Mesothelial cell of epicardium (in vitro differentiated cells): ENCODE measurements at places on chromosomes 7 and 10.

GRCh38 chr10:68251625-68252495 is 19.9 kb upstream of the ATOH7 start:
- H3K4me3 ChIP-seq: no peak overlapping the region
- peaks cover 9% of the 10 kb centered on the region for H3K27me3 ChIP-seq
- DNase-seq: no peak
- no peak overlapping the region for H3K27ac ChIP-seq

GRCh38 chr10:132836248-132836831 is 50.4 kb upstream of the NKX6-2 start:
- H3K4me3 ChIP-seq: no peak overlapping the region
- H3K27me3 ChIP-seq: peaks cover 51% of the 10 kb centered on the region
- no peaks in the 10 kb centered on the region for H3K36me3 ChIP-seq
- H3K27ac ChIP-seq: no peak overlapping the region
- DNase-seq: no peak
- H3K4me1 ChIP-seq: no peaks in the 10 kb centered on the region

DNA sequence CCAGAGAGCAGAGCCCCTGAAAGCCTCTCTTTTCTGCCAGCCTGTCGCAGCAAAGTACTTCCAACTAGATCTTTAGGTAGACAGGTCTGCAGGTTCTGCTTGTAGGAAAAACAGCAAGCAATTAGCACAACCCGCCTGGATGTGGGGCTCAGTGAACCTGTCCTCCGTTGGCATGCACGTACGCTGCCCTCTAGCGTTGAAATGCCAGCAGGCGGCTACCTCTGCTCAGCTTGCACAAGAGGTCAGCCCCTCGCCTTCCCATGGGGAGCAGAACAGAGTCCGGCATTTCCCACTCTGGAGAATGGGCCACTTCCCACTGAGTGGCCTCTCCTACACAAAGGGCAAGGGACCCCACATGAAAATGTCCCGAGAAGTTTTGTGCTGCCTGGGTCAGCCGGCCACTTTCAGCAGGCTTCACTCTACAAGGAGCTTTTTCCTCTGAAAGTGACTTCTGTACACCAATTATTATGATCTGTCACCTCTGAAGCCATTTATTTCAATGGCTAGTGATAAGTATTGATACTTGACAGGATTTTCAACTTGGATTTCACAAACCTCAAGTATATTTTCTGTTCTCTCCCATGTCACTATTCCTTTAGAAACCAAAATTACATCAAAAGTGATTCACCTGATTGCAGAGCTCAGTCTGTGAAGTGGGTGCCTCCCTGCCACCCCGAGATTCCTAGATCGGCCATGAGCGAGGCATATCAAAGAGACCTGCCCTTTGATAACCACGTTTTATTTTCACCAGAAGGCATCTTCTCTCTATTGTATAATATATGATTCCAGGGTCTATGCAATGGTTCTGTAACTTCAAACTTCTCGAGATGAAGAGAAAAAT is 56.7 kb downstream of the JCAD start:
- no peak overlapping the region for H3K4me3 ChIP-seq
- H3K27ac ChIP-seq: peak overlapping the region; percentile 40
- no peaks in the 10 kb centered on the region for H3K36me3 ChIP-seq
- DNase-seq: peak; percentile 80

GRCh38 chr7:3482147-3482921 is 181.3 kb downstream of the SDK1 start:
- H3K36me3 ChIP-seq: peaks cover 3% of the 10 kb centered on the region
- H3K4me3 ChIP-seq: no peak overlapping the region
- H3K4me1 ChIP-seq: peaks cover 11% of the 10 kb centered on the region
- H3K27me3 ChIP-seq: no peaks in the 10 kb centered on the region
- no peak for DNase-seq

DNA sequence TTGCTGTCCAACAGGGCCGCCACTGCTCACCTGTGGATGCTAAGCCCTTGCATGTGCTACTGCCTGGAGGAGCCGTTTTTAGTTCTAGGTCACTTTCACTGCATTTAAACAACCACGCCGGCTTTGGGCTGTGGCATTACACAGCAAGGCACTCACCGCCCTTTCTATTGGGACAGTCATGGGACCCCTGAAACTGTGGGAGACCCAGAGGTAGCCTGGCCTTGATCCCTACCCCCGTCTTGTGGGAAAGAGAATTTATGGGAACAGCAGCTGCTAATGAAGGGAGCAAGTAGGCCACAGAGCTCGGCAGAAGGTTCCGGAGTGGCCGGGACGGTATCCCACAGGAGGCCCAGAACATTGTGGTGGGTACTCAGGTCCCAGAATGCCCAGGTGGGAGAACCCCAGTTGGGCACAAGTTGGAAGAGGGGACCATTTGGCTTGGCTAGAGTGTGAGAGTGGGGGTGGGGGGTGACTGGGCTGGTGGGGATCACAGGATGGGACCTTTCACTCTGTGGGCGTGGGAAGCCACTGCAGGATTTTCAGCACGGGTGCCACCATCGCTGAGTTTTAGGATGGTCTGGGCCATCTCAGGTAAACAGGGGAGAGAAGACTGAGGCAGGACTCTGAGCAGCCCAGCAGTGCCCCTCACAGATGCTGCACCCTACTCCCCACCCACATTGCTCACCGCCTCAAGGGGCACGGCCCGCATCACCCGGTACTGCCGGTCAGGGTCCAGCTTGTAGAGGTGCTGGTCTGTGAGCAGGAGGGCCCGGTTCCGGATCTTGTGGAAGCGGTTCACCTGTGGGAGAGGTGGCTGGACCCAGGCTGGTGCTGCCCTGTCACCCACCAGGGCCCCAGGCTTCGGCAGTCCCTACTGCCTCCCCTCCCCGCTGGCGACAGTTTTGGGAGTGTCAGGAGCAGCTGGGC is 15.2 kb downstream of the MYO1G start:
- peaks cover 12% of the 10 kb centered on the region for H3K27me3 ChIP-seq
- no peak overlapping the region for H3K4me3 ChIP-seq
- no peak for DNase-seq
- no peak overlapping the region for H3K27ac ChIP-seq

GRCh38 chr7:7554649-7555575 is 11.8 kb upstream of the MIOS start:
- DNase-seq: no peak
- no peak overlapping the region for H3K4me3 ChIP-seq
- H3K36me3 ChIP-seq: peaks cover 22% of the 10 kb centered on the region
- H3K27ac ChIP-seq: no peak overlapping the region
- peaks cover 4% of the 10 kb centered on the region for H3K4me1 ChIP-seq

DNA sequence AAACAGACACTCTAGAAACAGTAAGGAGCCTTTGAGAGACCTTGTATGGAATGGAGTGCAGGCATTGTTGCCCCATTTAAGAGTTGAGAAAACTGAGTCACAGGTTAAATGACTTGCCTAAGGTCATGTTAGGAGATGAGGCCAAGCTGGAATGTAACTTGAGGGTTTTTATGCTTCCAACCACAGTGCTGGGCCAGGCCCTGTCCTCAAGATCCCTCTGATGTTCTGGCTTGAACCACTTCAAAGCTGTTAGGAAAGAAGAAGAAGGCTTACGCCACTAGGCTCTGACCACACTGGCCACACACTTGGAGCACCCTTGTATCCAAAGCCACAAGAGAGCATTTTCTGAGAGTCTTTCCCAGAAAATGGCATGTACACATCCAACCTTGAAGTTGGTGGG is 42.7 kb downstream of the PLAU start:
- H3K36me3 ChIP-seq: no peaks in the 10 kb centered on the region
- H3K4me3 ChIP-seq: no peak overlapping the region
- no peaks in the 10 kb centered on the region for H3K27me3 ChIP-seq
- no peak for DNase-seq
- H3K27ac ChIP-seq: no peak overlapping the region

GRCh38 chr7:151185762-151186639 is 1.0 kb downstream of the ASB10 start:
- no peaks in the 10 kb centered on the region for H3K4me1 ChIP-seq
- H3K4me3 ChIP-seq: no peak overlapping the region
- H3K27ac ChIP-seq: no peak overlapping the region
- DNase-seq: no peak

- peaks cover 2% of the 10 kb centered on the region for H3K36me3 ChIP-seq
- no peak for DNase-seq
- H3K27ac ChIP-seq: peak overlapping the region; percentile 13
Measured at GRCh38 chr7:131057015-131057793, 270.5 kb upstream of the MKLN1 start.

- H3K27ac ChIP-seq: no peak overlapping the region
- H3K4me3 ChIP-seq: no peak overlapping the region
- no peaks in the 10 kb centered on the region for H3K36me3 ChIP-seq
- H3K27me3 ChIP-seq: no peaks in the 10 kb centered on the region
- H3K4me1 ChIP-seq: peaks cover 3% of the 10 kb centered on the region
Measured at GRCh38 chr7:55344840-55345239, 20.3 kb upstream of the LANCL2 start.

DNA sequence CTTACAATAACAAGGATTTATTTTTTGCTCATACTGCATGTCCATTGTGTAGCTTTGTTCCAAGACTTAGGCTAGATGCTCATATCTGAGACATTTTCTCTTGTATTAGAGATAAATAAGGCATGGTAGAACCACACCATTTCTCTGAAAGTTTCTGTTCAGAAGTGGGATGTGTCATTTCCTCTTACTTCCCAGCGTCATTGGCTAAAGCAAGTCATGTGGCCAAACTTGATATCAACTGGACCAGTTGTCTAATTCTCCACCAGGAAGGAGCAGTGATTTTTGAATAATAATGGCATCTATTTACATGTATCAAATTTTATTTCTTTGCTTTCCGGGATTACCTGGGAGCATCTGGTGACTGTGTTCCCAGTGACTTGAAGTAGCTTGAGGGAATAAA is 38.3 kb downstream of the AHCYL2 start:
- no peaks in the 10 kb centered on the region for H3K27me3 ChIP-seq
- DNase-seq: no peak
- H3K4me1 ChIP-seq: no peaks in the 10 kb centered on the region
- H3K36me3 ChIP-seq: no peaks in the 10 kb centered on the region

- H3K4me1 ChIP-seq: peaks cover 14% of the 10 kb centered on the region
- peak within 1 kb of the TSS; percentile 80 for H3K4me3 ChIP-seq
- H3K27ac ChIP-seq: peak within 1 kb of the TSS; percentile 2
- H3K36me3 ChIP-seq: peaks cover 5% of the 10 kb centered on the region
Measured at GRCh38 chr7:140403878-140404564, at the start of gene RAB19. Gene RAB19 (plus strand): TSS chr7:140404058. CDS start chr7:140407647, 3,589 bp downstream.

GRCh38 chr7:31890198-31890597 is 180.0 kb downstream of the PDE1C start:
- H3K36me3 ChIP-seq: no peaks in the 10 kb centered on the region
- no peak for DNase-seq
- no peaks in the 10 kb centered on the region for H3K4me1 ChIP-seq
- no peak overlapping the region for H3K27ac ChIP-seq

DNA sequence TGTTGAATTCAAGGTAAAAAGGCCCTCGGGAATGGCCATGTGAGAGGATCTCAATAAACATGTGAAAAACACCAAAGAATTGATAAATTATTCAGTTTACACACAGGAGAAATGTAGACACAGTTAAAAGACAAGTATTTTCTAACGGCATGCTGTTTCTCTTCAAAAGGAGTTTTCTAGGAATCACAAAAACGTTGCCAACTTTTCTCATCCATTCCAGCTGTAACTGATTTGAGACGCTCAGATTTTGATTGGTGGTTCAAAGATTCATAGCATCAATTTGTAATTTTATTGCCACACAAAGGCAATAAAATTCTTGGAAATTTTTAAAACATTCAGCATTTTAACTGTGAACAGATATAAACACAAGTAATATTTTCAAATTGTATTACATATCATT is 384.9 kb upstream of the PFKP start:
- H3K27me3 ChIP-seq: peaks cover 2% of the 10 kb centered on the region
- DNase-seq: no peak
- no peaks in the 10 kb centered on the region for H3K4me1 ChIP-seq
- H3K36me3 ChIP-seq: no peaks in the 10 kb centered on the region
- H3K27ac ChIP-seq: no peak overlapping the region

- H3K27ac ChIP-seq: no peak overlapping the region
- H3K36me3 ChIP-seq: no peaks in the 10 kb centered on the region
- DNase-seq: no peak
- H3K4me1 ChIP-seq: peaks cover 14% of the 10 kb centered on the region
- no peak overlapping the region for H3K4me3 ChIP-seq
- H3K27me3 ChIP-seq: peaks cover 25% of the 10 kb centered on the region
Measured at GRCh38 chr10:6405713-6406112, 174.4 kb downstream of the PRKCQ start.

DNA sequence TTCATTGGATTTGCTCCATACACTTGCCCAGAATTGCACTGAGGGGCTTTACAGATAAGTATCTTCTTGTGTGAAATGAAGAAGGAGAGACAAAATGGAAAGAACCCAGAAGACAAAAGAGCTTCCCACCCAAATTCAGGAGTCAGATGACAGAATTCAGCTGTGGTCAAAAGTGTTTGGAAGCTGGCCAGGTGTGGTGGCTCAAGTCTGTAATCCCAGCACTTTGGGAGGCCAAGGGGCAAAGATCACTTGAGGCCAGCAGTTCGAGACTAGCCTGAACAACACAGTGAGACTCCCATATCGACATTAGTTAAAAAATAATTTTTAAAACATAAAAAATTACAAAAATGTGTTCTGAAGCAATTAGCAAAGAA is 27.1 kb downstream of the DUSP5 start:
- H3K4me1 ChIP-seq: peaks cover 2% of the 10 kb centered on the region
- H3K27me3 ChIP-seq: peaks cover 22% of the 10 kb centered on the region
- H3K4me3 ChIP-seq: no peak overlapping the region
- DNase-seq: no peak

GRCh38 chr7:128322040-128322643 is 21.6 kb downstream of the RBM28 start:
- H3K36me3 ChIP-seq: peaks cover 51% of the 10 kb centered on the region
- no peak for DNase-seq
- no peak overlapping the region for H3K4me3 ChIP-seq
- no peaks in the 10 kb centered on the region for H3K27me3 ChIP-seq
- H3K4me1 ChIP-seq: no peaks in the 10 kb centered on the region

- H3K27ac ChIP-seq: no peak overlapping the region
- H3K4me1 ChIP-seq: peaks cover 14% of the 10 kb centered on the region
- H3K36me3 ChIP-seq: no peaks in the 10 kb centered on the region
- DNase-seq: no peak
- H3K4me3 ChIP-seq: no peak overlapping the region
- H3K27me3 ChIP-seq: peaks cover 4% of the 10 kb centered on the region
Measured at GRCh38 chr10:92760609-92761008, 70.9 kb downstream of the HHEX start.

GRCh38 chr7:117950601-117951260 is 77.5 kb upstream of the CTTNBP2 start:
- no peak for DNase-seq
- no peak overlapping the region for H3K4me3 ChIP-seq
- H3K27me3 ChIP-seq: no peaks in the 10 kb centered on the region
- no peaks in the 10 kb centered on the region for H3K36me3 ChIP-seq

GRCh38 chr7:93402944-93403343 is 170.8 kb downstream of the VPS50 start:
- DNase-seq: no peak
- H3K27me3 ChIP-seq: peaks cover 2% of the 10 kb centered on the region
- no peaks in the 10 kb centered on the region for H3K36me3 ChIP-seq
- H3K4me1 ChIP-seq: no peaks in the 10 kb centered on the region

DNA sequence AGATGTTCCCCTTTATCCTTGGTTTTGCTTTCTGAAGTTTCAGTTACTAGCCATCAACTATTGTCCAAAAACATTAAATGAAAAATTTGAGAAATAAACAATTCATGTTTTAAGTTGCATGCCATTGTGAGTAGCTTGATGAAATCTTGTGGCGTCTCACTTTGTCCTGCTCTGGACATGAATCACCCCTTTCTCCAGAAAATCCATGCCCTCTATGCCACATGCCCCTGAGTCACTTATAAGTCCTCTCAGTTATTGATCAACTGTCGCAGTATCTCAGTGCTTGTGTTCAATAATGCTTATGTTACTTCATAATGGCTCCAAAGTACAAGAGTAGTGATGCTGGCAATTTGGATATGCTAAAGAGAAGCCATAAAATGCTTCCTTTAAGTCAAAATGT is 208.0 kb upstream of the FERD3L start:
- H3K36me3 ChIP-seq: no peaks in the 10 kb centered on the region
- no peak overlapping the region for H3K27ac ChIP-seq
- H3K27me3 ChIP-seq: no peaks in the 10 kb centered on the region
- H3K4me3 ChIP-seq: no peak overlapping the region
- no peak for DNase-seq
